ENCODE measurements at places on chromosomes 2 and 18. TPM values are rescaled to one million over a fixed set of nuclear protein-coding genes. Genes with fewer than 3 reads are reported as not detected.
A peak's percentile ranks its signal among the peaks of the same experiment; 100 is the strongest.

GRCh38 chr2:232521959-232522622 is 1.9 kb downstream of the PRSS56 start:
- H3K36me3 ChIP-seq: no peaks in the 10 kb centered on the region
- H3K4me3 ChIP-seq: no peak overlapping the region
- H3K27ac ChIP-seq: no peak overlapping the region
- peaks cover 39% of the 10 kb centered on the region for H3K27me3 ChIP-seq

C1D gene
- 21.4 TPM for total RNA-seq

GRCh38 chr2:216695401-216695821 is at the start of gene IGFBP5:
Gene IGFBP5, minus strand, starts transcription at chr2:216695549. Its CDS starts 774 bp downstream, at chr2:216694775.
- no peak within 1 kb of the TSS for H3K4me3 ChIP-seq
- DNase-seq: no peak
- H3K36me3 ChIP-seq: no peaks in the 10 kb centered on the region
- H3K27me3 ChIP-seq: peaks cover 59% of the 10 kb centered on the region
- H3K4me1 ChIP-seq: peaks cover 29% of the 10 kb centered on the region
- no peak within 1 kb of the TSS for H3K27ac ChIP-seq

BCL2L11 gene
- total RNA-seq: 12.8 TPM

BOLL gene
- not detected for total RNA-seq

DNA sequence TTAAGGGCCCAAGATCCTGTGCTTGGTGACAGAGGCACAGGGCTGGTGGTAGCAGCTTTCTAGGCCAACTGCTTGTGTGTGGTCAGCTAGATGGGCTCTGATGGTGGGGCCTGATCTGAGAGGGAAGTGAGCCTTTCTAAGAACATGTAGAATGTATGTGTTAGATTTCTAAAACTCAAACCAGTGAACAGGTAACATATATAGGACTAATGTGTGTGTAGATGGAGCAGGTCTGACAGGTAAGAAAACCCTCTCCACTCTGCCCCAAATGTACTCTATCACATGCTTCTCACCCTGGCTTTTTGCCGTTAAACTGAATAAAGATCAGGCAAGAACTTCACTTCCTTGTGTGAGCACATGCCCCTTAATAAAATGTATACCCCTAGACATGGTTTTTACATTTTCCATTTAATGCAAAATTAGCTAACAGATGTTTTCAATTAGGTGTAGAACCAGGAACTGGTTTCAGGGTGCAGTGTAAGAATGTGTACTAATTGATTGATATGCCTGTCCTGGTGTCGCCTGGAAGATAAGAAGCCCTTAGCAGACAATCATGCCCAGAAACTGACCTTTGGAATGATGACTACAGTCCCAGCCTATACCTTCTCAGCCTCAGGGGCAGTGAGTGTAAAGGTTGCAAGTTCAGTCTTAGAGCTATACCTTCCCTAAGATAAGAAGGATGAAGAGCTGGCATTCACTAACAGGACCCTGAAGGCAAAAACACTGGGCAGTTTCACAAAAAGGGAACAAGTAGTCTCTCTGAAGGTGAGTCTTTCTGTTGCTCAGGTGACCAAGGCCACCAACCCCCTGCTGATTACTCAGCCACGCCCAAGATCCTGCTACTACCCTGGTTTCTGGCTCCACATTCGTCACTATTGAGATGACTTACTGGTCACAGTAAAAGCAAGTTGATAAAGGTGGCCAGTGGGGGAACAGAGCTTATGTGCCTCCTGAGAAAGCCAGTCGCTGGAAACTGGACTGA is 71.2 kb downstream of the SPATS2L start:
- no peak overlapping the region for H3K4me3 ChIP-seq
- H3K27ac ChIP-seq: no peak overlapping the region
- H3K4me1 ChIP-seq: peaks cover 48% of the 10 kb centered on the region

DNAJC5G gene
- not detected for total RNA-seq

- DNase-seq: peak; percentile 18
- no peak overlapping the region for H3K4me3 ChIP-seq
Measured at GRCh38 chr2:188369365-188369764, 77.7 kb downstream of the GULP1 start.

FAM136A gene
- 41.9 TPM for total RNA-seq

- H3K27me3 ChIP-seq: peaks cover 39% of the 10 kb centered on the region
- DNase-seq: no peak
- no peak overlapping the region for H3K4me3 ChIP-seq
- H3K27ac ChIP-seq: no peak overlapping the region
- no peaks in the 10 kb centered on the region for H3K36me3 ChIP-seq
Measured at GRCh38 chr18:79785831-79786230, 11.9 kb upstream of the KCNG2 start.

GRCh38 chr18:56580026-56580425 is 58.4 kb downstream of the TXNL1 start:
- H3K36me3 ChIP-seq: no peaks in the 10 kb centered on the region
- no peaks in the 10 kb centered on the region for H3K27me3 ChIP-seq
- DNase-seq: no peak
- H3K4me1 ChIP-seq: no peaks in the 10 kb centered on the region
- H3K27ac ChIP-seq: no peak overlapping the region
- no peak overlapping the region for H3K4me3 ChIP-seq

DNA sequence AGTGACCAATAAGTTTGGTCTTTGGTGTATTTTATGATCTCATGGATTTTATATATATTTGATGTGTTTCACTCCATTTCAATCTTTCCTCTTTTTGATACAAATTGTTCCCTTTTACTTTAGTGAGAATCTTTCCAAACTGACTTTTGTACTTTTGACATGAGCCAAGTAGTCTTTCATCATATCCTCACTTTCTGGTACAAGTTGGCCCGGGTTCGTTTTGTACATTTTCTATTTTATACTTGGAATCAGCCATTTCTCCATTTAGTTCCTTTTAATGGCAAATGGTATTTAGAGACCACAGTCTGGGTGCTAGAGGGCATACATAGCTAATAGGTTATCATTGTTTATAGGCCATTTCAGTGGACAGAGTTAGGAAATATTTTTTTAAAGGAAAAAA is 147.9 kb upstream of the MYO3B start:
- no peak for DNase-seq
- no peak overlapping the region for H3K4me3 ChIP-seq
- no peak overlapping the region for H3K27ac ChIP-seq
- peaks cover 25% of the 10 kb centered on the region for H3K36me3 ChIP-seq

ARHGAP28 gene
- total RNA-seq: not detected

DNA sequence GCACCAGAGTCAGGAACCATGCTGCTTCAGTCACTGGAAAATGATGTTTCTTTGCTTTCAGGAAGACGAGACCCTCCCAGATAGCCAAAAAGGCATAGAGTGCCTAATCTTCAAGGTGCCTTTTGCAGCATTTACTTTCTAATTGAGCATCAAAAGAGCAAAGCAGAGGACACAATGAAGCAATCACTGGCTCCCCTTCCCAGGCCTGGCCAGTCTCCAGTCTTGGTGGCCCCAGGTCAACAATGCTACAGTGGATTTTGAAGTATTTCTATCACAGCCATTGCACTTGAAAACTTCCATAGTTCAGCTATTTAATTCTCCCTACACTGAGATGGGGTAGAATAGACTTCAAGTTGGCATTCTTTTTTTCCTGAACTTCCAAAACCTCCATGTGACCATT is 15.4 kb downstream of the ZBTB7C start:
- H3K4me1 ChIP-seq: no peaks in the 10 kb centered on the region
- no peak overlapping the region for H3K27ac ChIP-seq
- H3K36me3 ChIP-seq: no peaks in the 10 kb centered on the region

DNA sequence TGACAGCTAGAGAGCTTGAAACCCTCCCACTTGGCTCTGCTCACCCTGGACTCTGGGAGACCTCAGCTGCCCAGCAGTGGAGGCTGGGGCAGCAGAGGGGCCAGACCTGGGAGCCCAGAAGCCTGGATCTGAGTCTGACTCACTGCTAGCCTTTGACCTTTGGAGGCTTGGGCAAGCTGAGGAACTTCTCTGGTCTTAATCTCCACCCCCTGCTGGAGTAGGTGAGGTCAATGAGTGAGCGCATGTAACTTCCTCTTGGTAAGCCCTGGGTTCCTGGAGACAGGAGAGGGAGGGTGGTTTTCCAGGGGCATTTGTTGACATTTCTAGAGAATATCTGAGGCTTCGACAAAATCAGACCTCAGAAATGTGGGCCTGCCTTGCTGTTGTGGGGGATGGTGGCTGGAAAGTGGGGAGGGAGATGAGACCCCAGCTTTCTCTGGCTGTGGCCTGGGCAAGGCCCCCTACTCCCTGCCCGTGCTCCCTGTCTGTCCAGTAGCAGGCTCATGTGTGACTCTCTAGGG is 73.0 kb upstream of the YWHAQ start:
- H3K27ac ChIP-seq: no peak overlapping the region
- no peaks in the 10 kb centered on the region for H3K36me3 ChIP-seq
- no peak overlapping the region for H3K4me3 ChIP-seq
- H3K4me1 ChIP-seq: peaks cover 23% of the 10 kb centered on the region

GRCh38 chr2:240930631-240931318 is 24.6 kb downstream of the CROCC2 start:
- H3K27me3 ChIP-seq: peaks cover 3% of the 10 kb centered on the region
- no peak overlapping the region for H3K27ac ChIP-seq
- H3K36me3 ChIP-seq: no peaks in the 10 kb centered on the region
- peak; percentile 1 for DNase-seq

DNA sequence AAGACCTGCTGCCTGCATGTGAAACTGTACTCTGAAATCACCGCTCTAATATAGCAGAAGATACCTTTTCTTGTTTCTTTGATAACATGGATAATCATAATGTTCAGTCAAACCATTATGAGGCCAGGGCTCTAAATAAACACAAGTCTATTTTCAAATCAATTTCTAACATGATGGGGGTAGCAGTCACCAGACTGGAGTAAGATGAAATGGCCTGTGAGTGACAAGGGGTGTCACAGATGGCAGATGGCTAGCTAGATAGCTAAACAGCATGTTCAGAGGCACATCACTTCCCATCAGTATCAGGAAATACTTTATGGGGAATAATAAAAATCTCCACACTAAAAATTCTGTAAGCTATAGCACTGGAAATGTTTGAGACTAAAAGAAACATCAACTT is 14.0 kb downstream of the MBD2 start:
- H3K36me3 ChIP-seq: peaks cover 3% of the 10 kb centered on the region
- H3K4me3 ChIP-seq: no peak overlapping the region
- H3K4me1 ChIP-seq: peaks cover 58% of the 10 kb centered on the region
- H3K27ac ChIP-seq: peak overlapping the region; percentile 19
- no peak for DNase-seq

GRCh38 chr2:134021830-134022524 is 231.9 kb upstream of the MGAT5 start:
- peaks cover 11% of the 10 kb centered on the region for H3K27me3 ChIP-seq
- H3K4me3 ChIP-seq: no peak overlapping the region
- H3K4me1 ChIP-seq: peaks cover 7% of the 10 kb centered on the region

- H3K36me3 ChIP-seq: no peaks in the 10 kb centered on the region
- DNase-seq: no peak
- H3K4me1 ChIP-seq: peaks cover 2% of the 10 kb centered on the region
- no peak overlapping the region for H3K27ac ChIP-seq
- no peaks in the 10 kb centered on the region for H3K27me3 ChIP-seq
Measured at GRCh38 chr2:173235947-173236803, 118.5 kb upstream of the CDCA7 start.

- DNase-seq: no peak
- H3K27me3 ChIP-seq: no peaks in the 10 kb centered on the region
- no peaks in the 10 kb centered on the region for H3K4me1 ChIP-seq
- H3K4me3 ChIP-seq: no peak overlapping the region
- no peak overlapping the region for H3K27ac ChIP-seq
- H3K36me3 ChIP-seq: no peaks in the 10 kb centered on the region
Measured at GRCh38 chr2:132871831-132872230, 201.8 kb upstream of the LYPD1 start.

B4GALT6 gene
- 2.7 TPM for total RNA-seq

CD28 gene
- 165 TPM for total RNA-seq

- no peak for DNase-seq
- H3K4me1 ChIP-seq: no peaks in the 10 kb centered on the region
- H3K36me3 ChIP-seq: no peaks in the 10 kb centered on the region
- no peaks in the 10 kb centered on the region for H3K27me3 ChIP-seq
- H3K27ac ChIP-seq: no peak overlapping the region
Measured at GRCh38 chr18:38792731-38793130, 1227.1 kb upstream of the CELF4 start.

AQP12A gene
- not detected for total RNA-seq

FOSL2 gene
- total RNA-seq: 102 TPM

- H3K36me3 ChIP-seq: peaks cover 56% of the 10 kb centered on the region
- H3K4me1 ChIP-seq: peaks cover 56% of the 10 kb centered on the region
- peak overlapping the region; percentile 96 for H3K27ac ChIP-seq
- peak overlapping the region; percentile 51 for H3K4me3 ChIP-seq
- DNase-seq: no peak
- no peaks in the 10 kb centered on the region for H3K27me3 ChIP-seq
Measured at GRCh38 chr2:203935568-203935967, 995 bp upstream of the ICOS start.

ZEB2 gene
- total RNA-seq: 4.9 TPM

GRCh38 chr18:3916082-3916481 is 466.1 kb downstream of the TGIF1 start:
- no peaks in the 10 kb centered on the region for H3K4me1 ChIP-seq
- no peaks in the 10 kb centered on the region for H3K36me3 ChIP-seq
- H3K4me3 ChIP-seq: no peak overlapping the region
- no peak for DNase-seq

OBSL1 gene
- total RNA-seq: 1.6 TPM

- no peak for DNase-seq
- H3K27ac ChIP-seq: no peak overlapping the region
- H3K36me3 ChIP-seq: no peaks in the 10 kb centered on the region
- peaks cover 37% of the 10 kb centered on the region for H3K27me3 ChIP-seq
Measured at GRCh38 chr18:47531717-47532116, 280.3 kb upstream of the SKOR2 start.

DNA sequence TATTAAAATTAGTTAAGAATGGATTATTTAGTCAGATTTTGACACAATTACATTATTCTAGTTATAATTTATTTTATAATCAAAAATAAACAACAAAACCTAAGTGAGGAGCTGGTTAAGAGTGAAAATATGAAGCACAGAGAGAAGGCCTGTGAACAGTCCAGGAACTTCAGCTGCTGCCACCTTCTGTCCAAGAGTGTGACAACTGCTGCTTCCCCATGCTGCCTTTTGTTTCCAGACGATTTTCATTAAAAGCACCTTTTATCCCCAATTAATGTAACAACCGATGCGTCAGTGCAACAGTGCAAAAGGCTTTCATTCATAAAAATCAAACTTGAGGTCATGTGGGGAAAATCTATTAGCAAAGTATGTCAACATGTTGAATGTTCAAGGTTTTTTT is 363.6 kb downstream of the CTNNA2 start:
- H3K36me3 ChIP-seq: no peaks in the 10 kb centered on the region
- H3K4me3 ChIP-seq: no peak overlapping the region
- no peak overlapping the region for H3K27ac ChIP-seq
- no peaks in the 10 kb centered on the region for H3K27me3 ChIP-seq
- H3K4me1 ChIP-seq: no peaks in the 10 kb centered on the region
- no peak for DNase-seq

DNA sequence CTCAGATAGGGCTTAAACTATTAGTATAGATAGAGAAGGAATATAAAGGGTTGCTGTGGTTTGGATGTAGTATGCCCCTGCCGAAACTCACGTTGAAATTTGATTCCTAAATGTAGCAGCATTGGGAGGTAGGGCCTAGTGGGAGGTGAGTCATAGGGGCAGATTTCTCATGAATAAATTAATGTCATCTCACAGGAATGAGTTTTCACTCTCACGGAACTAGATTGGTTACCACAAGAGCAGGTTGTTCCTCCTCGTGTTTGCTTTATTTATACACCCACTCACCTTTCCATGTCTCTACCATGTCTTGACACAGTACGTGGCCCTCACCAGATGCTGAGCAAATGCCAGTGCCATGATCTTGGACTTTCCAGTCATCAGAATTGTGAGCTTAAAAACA is 218.2 kb downstream of the RBM43 start:
- H3K4me3 ChIP-seq: no peak overlapping the region
- no peak for DNase-seq
- H3K36me3 ChIP-seq: no peaks in the 10 kb centered on the region

IRS1 gene
- 2.6 TPM for total RNA-seq

GRCh38 chr18:12154361-12154760 is 60.7 kb downstream of the ANKRD62 start:
- no peaks in the 10 kb centered on the region for H3K4me1 ChIP-seq
- H3K36me3 ChIP-seq: no peaks in the 10 kb centered on the region
- H3K27me3 ChIP-seq: peaks cover 2% of the 10 kb centered on the region
